EH (cell line): ENCODE measurements at places on chromosomes 13 and 19.

DNA sequence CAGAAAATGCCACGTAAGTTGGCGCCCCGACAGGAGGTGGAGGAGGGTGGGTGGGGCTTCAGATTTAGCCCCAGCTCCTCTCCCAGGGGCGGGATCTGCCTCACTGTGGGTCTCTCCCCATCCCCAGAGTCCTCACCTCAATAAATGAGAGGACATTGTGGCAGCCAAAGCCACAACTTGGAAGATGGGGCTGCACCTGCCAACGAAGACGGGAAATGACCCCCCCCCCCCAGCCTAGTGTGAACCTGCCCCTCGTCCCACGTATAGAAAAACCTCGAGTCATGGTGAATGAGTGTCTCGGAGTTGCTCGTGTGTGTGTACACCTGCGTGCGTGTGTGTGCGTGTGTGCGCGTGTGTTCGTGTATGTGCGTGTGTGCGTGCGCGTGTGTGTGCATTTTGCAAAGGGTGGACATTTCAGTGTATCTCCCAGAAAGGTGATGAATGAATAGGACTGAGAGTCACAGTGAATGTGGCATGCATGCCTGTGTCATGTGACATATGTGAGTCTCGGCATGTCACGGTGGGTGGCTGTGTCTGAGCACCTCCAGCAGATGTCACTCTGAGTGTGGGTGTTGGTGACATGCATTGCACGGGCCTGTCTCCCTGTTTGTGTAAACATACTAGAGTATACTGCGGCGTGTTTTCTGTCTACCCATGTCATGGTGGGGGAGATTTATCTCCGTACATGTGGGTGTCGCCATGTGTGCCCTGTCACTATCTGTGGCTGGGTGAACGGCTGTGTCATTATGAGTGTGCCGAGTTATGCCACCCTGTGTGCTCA, 1.5 kb upstream of the TRAPPC5 start:
- DNase-seq, result peak; percentile 8

DNA sequence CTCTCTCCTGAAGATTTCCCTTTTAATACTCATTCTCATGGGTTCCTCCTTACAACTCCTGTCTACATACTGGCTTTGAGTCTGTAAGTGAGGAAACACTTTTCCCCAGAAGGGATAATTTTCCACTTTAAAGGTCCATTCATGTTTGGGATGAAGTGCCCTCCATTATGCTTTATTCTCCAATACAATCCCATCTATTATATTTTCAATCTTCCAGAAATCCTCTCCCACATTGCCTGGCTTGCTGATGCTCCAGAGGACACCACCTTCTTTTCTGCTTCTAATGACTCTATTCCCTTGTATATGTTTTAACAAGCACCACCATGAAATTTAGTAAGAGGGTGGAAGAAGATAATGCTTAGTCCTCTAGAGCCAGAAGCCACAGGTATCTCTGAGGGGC, 92.7 kb upstream of the NBEA start:
- DNase-seq, result no peak

DNA sequence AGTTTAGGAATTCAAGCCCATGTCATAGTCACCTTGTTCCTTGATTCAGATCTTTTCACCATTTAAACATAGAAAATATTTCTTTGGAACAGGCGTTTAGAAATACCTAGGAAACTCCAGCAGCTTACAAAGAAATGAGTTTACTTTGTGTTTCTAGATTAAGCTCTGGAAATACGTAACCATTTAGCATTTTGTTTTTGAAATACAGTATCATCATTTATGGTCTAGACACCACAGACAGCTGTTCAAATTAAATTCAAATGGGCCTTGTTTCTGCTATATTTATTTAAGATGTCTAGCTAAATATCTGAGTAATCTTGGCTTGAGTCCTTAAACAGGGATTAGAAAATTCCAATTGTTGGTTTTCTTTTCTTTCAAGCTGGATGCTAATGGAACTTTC, 228.5 kb downstream of the NDFIP2 start:
- DNase-seq, result peak; percentile 47

DNA sequence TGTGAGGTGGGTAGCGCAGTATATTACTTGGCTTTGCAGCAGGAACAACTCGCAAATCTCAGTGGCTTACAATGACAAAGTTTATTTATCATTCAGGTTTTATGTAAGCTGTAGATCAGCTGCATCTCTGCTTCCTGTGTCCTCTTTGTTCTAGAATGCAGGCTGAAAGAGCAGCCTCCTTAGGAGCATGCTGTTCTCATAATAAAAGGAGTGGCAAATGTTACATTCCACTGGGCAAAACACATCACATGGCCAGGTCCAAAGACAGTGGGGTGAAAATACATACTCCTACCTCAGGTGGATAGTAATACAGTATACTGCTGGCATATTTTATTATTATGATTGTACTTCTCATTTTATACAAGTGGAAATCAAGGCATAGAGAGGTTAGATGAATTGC, 1.2 kb upstream of the CSNK1A1L start:
- peak; percentile 21 for DNase-seq

GRCh38 chr13:98222081-98222554, 45.0 kb upstream of the RNF113B start:
- peak; percentile 84 for DNase-seq

DNA sequence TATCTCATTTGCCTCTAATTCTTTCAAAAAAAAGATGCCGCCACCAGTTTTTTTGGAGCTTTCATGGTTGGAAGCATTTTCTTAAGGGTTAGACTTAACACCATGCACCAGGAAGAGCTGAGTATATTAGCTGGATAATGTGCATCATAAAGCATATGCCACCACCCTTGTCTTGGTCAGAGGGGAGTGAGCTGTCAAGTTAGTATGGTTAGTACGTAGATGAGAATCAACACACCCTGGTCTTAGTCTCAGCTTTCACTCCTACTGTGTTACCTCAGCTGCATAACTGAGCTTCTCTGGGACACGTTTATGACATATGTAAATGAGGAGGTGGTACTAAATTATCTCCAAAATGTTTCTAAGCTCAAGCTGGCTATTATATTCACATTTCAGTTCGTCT, 415.6 kb downstream of the DCT start:
- no peak for DNase-seq

GRCh38 chr19:33639035-33639681, 17.4 kb downstream of the CHST8 start:
- DNase-seq, result no peak

DNA sequence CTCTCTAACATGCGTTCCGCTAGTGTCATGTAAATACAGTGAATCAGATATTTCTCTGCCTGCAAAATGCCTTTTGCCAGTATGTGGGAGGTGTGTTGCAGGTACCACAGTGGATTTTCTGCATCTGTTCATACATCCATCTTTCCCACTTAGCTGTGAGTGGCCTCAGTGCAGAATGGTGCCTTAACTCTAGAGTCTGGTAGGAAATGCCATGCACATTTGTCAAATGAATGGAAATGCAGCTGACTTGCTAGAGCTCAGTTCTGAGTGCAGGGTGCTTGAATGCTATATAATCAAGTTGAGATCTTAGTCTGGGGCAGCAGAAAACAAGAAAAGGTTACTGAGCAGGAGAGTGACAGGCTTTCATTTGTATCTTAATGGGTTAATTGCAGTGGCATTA, 68.2 kb downstream of the LRCH1 start:
- peak; percentile 42 for DNase-seq

DNA sequence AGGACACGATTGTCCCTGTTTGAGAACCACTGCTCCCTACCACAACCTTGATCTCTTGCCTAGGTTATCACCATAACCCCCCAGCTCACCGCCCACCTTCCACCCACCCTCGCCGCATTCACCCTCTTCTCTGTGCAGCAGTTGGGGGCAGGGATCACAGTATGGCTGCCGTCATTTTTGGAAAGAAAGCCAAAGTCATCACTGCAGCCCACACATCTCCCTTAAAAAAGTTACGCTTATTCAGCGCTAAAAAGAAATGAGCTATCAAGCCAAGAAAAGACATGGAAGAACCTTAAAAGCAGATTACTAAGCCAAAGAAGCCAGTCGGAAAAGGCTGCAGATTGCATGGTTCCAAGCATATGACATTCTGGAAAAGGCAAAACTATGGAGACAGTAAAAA, 10.5 kb upstream of the PPP6R1 start:
- no peak for DNase-seq

DNA sequence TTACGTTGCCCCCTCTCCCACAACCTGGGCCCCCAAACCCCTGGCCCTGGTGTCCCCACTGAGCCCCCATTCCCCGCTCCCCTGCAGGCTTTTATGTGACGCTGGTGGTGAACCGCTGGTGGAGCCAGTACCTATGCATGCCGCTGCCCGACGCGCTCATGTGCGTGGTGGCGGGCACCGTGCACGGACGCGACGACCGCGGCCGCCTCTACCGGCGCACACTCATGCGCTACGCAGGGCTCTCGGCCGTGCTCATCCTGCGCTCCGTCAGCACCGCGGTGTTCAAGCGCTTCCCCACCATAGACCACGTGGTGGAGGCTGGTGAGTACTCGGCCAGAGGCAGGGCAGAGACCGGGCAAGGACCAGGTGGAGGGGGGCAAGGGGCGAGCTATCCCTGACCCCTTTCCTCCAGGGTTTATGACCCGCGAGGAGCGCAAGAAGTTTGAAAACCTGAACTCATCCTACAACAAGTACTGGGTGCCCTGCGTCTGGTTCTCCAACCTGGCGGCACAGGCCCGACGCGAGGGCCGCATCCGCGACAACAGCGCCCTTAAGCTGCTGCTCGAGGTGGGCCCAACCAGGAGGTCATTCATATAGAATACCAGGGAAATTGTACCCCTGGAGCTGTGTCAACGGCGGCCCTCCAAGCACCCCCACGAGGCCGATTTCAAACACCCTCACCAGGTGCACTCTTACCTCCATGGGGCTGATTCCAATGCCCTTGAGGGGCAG, 3.0 kb downstream of the BEST2 start:
- no peak for DNase-seq

- DNase-seq, result no peak
These were observed 9.0 kb downstream of the CHAMP1 start for GRCh38 chr13:114323349-114323748.

DNA sequence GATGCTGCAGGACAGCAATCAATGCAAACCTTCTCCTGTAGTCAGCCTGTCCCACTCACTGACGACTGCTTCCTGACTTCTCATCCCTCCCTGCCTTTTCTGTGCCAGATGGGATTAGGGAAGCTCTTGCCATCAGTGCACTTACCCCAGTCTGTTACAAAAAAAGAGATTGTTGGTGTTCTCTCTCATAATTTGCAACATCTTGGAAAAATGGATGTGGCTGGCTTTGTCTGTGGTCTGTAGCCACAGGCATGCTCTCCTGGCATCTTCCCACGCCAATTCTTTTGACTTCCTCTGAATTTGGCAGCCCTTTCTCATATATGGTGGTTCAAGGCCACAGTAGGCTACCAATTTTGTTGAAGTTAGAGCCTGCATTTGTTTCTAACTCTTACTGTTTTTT, 11.6 kb upstream of the HTR2A start:
- peak; percentile 74 for DNase-seq

DNA sequence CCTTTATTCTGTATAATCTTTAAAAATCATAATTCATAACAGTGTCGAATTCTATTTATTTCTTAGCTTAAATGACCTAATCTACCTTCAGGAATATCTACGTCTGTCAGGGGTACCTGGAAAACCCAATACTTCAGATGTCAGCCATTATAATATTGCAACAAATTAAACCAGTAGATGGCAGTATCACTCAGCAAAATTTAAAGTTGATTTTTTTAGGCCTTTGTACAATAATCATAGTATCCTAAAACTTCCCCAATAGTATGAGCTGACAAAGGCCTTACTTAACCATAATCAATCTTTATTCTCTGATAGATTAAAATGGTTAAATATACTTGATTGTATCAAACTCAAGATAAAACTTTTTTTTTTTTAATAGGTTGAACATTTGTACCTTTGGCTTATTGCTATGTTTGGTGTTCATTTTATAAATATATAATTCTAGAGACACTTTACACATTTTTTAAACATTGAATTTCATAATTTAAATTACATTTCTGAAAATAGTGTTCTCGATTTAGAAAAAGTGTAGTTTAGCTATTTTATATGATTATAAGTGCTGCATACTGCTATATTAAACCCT, 830.2 kb upstream of the SPRY2 start:
- peak; percentile 6 for DNase-seq

- DNase-seq, result peak; percentile 18
These were observed 7.0 kb downstream of the SOX21 start for GRCh38 chr13:94705081-94706030.

- DNase-seq, result no peak
These were observed 13.6 kb downstream of the C13orf42 start for GRCh38 chr13:51097353-51098043.

DNA sequence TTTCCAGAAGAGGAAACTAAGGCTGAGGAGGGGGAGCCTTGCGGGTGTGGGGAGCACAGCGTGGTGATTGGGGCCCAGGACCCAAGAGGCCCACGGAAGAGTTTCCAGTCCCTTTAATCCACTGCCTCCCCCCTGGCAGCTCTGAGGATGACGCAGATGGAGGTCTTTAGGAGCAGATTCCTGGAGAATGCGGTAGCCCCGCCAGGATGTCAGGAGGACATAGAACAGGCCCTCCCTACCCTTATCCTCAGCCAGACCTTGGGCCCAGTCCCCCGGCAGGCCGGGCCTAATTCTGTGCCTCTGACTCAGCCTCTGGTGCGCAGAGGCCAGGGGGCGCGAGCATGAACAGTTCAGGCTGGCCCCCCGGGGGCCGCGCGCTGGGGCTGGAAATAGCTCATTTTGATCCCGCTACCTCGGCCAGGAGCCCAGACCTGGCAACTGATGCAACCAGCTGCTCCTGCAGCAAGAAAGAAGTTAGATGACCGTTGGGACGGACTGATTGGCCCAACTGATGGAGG, 461 bp upstream of the HSPB6 start:
- DNase-seq, result peak; percentile 95

- no peak for DNase-seq
These were observed 22.2 kb downstream of the ZNF175 start for GRCh38 chr19:51593138-51593890.

GRCh38 chr19:6099599-6099998, 10.7 kb downstream of the RFX2 start:
- no peak for DNase-seq

GRCh38 chr19:3516675-3517207, 10.6 kb downstream of the FZR1 start:
- DNase-seq, result no peak

- no peak for DNase-seq
These were observed 10.7 kb downstream of the PPP1R37 start for GRCh38 chr19:45103508-45104319.

- no peak for DNase-seq
These were observed 97.2 kb upstream of the ARHGEF7 start for GRCh38 chr13:111017755-111018459.

GRCh38 chr13:84187626-84188025, 305.4 kb upstream of the SLITRK1 start:
- no peak for DNase-seq

DNA sequence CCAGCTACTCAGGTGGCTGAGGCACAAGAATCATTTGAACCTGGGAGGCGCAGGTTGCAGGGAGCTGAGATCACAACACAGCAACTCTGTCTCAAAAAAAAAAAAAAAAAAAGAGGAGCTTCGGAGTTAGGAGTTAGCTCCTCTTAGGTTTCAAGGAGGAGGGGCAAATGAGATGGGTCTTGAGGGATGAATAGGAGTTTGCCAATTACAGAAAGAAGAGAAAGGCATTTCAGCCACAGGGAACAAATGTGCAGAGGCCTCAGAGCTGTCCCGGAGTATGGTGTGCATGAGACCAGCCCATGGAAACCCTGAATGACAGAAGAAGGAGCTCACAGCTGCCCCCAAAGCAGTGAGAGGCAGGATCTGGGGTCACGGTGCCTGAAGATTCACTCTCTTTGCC, 24.6 kb downstream of the TLE2 start:
- DNase-seq, result no peak
